Activated naive CD4-positive, alpha-beta T cell treated with Interleukin-2 at 50 U/mL for 16 hours (primary cell): ENCODE measurements at places on chromosomes 16 and 17.

GRCh38 chr16:53769787-53770186 lies 65.8 kb downstream of the FTO start:
- no peak for DNase-seq

DNA sequence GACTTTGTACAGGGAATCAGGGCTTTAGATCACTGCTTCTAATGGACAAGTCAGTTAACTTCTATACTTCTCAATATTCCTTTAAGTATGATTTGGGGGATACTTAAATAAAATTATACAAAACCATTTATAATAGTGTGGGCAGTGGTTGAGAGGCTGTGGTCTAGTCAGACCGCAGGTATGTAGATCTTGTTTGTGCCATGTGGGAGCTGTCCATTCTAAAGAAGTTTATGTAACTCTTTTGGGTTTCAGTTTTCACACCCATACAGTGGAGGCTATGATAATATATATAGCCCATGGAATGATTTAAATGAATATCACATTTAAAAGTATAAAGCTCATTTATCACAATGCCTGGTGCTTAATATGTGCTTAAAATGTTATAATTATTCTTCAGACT lies 654.3 kb upstream of the KIF2B start:
- no peak for DNase-seq

DNA sequence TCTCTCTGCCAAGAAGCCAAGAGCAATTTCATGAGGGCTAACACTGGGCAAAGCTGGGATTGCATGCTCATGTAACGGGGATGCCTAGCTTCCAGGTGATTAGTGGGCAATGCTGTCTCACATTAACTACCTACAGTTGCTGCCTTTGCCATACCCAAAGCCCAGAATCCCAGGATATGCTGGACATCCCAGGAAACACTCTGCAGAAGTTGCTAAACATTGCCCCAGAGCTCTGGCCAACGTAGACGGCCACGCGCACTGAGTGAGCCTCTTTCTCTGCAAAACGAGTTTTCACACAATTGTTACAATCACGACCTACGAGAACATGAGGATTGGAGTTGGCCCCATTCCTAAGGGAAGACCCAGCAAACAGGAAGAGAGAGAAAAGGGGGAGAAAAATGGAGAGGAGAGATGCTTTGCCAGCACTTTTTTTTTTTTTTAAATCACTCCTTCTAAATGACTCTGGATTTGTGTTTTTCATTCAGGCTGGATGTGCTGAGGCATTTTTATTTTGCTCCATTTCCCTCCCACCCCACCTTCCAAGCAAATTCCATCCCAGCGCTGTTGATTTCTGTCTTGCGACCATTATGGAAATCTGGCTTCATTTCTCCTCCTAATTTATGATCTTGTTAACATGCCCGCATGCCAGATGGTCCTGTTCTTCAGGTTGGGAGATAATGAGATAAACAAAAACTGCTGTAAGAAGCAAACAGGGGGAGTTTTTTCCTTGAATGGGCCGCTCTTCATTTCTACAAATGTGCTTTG lies 112.8 kb upstream of the DNAH9 start:
- DNase-seq, result no peak

GRCh38 chr17:28719021-28719433 lies 758 bp upstream of the RPL23A start:
- no peak for DNase-seq

- DNase-seq, result no peak
These were observed 1.8 kb upstream of the NEUROD2 start for GRCh38 chr17:39609416-39610025.

DNA sequence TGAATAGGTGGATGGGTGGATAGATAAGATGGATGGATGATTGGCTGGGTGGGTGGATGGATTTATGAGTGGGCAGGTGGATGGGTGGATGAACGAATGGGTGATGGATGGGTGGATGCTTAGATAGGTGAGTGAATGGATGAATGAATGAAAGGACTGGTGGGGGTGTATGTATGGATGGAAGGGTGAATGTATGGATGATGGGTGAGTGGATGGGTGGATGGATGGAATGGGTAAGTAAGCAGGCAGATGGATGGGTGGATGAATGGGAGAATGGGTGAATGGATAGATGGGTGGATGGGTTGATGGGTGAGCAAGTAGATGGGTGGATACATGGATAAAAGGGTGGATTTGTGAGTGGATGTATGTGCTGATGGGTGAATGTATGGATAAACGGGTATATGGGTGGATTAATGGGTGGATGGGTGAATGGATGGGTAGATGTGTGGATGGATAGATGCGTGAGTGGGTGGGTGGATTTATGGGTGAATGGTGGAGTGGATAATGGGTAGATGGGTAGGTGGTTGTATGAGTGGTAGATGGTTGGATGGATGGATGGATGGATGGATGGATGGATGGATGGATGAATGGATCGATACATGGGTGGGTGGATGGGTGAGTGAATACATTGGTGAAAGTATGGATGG lies 682.6 kb downstream of the HS3ST4 start:
- no peak for DNase-seq

- DNase-seq, result no peak
These were observed 712 bp upstream of the SPECC1 start for GRCh38 chr17:20008242-20009051.

DNA sequence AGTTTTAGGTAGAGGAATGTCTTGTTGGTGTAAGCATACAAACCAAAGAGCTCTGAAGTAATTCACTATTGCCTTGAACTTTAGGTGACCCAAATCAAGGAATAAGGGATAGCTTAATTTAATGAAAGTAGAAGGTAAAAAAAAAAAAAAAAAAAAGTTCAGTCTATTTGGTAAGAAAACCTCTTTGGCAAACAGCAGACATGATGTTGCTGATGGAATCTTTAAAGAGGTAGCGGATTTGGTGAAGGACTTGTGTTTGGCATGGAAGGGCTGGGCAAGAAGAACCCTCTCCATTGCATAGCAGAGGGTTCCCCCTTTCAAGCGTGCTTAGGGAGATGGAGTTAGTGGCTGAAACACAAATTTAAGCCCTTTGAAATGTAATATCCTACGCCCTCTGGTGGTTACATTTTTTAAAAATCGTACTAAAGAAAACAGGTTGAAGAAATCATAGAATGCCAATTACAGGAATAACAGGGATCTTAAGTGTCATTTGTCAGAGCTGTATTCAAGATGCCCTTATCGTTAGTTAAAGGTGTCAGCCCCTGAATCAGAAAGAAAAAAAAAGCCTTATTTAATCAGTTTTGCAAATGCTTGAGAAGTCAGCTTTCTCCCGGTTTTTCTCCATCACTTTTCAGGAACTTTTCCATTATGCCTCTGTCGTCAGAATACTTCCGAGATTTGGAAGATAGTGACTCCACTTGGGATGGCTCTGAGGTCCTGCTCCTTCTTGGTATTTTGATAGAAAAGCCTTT lies 383.1 kb downstream of the KCNJ2 start:
- DNase-seq, result no peak

DNA sequence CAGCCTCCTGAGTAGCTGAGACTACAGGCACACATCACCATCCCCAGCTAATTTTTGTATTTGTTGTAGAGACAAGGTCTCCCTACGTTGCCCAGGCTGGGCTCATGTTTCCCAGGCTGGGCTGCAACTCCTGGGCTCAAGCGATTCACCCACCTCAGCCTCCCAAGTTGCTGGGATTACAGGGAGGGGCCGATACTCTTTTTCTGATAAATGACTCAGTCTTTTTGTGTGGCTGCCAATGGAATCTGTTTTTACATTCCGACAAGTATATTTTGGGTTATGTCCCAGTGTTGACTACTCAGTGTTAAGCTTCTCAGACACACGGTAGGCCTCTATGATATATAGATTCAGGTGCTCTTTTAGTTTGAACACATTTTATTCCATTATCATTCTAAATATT lies 58.1 kb downstream of the SLFN11 start:
- no peak for DNase-seq

GRCh38 chr17:49260011-49260816 lies 29.6 kb upstream of the PHOSPHO1 start:
- DNase-seq, result peak; percentile 61

- DNase-seq, result peak; percentile 61
These were observed 565 bp downstream of the WDR45B start for GRCh38 chr17:82647593-82648164.

- peak; percentile 81 for DNase-seq
These were observed 4.2 kb downstream of the SOCS1 start for GRCh38 chr16:11251525-11252481.

GRCh38 chr16:8849411-8850011 lies 19.3 kb downstream of the CARHSP1 start:
- no peak for DNase-seq

GRCh38 chr17:6936370-6937028 lies 59.4 kb upstream of the ALOX12 start:
- peak; percentile 4 for DNase-seq

GRCh38 chr16:1821861-1822611 lies 4.6 kb downstream of the HAGH start:
- no peak for DNase-seq

DNA sequence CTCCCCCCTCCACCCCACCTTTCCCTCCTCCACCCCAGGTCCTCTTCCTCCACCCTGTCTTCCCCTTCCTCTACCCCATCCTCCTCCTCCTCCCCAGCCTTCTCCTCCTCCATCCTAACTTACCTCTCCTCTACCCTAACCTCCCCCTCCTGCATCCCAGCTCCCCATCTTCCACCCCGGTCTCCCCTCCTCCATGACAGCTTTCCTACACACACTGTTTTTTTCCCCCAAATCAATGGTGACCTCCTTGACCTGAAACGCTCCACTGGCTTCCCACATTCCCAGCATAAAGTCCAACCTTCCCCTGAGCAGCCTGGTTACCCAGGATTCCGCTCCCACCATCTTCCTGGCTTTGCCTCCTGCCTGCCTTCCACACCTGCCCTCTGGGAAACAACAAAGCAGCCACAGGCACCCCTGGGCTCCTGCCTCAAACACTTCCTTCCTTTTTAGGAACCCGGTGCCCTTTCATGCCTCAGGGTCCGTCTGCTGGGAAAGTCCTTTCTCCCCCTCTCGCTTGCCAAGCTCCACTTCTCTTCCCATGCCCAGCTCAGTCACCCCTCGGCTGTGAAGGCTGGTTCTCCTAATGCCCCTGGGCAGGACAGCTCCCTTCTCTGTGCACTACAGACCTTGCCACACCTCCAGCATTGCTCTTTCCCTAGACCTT lies 2.1 kb downstream of the RGS9 start:
- DNase-seq, result no peak

DNA sequence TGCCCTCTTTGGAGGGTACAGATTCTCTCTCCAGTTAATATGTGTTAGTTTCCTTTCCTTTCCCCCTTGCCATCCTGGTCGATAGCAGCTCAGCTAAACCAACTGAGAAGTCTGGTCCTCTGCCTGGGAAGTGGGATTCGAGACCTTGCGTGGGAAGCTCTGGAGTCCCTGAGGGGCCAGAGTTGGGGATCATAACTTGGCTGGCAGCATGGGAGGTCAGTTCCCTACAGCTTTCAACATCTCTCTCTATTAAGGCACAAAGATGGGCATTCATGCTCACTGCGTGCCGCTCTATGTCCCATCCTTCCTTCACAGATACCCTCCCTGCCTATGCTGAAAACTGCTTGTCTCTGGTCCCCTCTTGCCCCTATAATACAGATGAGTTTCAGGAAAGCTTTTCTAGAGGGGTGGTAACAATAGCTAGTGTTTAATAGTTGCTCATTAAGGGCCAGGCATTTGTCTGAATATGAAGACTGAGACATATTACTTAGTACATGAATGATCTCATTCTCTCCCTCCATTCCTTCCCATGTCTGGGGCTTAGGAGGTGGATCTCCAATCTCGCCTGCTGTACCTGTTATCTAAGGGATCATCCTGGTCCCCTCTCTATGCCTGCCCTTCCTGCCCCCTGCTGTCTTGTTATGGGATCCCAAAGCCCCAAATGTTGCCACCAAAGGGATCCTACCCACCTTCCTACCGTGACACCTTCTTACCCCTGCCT lies 10.8 kb downstream of the THRA start:
- no peak for DNase-seq

DNA sequence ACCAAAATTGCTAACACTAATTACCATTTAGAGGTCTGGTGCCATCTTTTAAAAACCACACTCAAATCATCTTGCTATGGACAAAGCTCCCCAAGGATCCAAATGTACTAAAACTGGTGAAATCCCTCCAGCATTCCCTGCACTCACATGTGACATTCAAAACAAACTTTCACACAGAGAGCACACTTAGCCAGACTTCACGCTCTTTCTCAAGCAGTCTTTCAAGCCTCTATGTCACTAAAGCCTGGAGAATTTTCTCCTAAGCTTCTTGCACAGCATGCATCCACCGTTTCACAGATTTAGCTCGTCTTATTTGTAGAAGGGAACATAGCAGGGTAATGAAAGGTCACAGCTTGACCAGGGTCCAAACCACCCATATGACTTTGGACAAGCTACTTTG lies 19.3 kb downstream of the CMTM3 start:
- no peak for DNase-seq

- no peak for DNase-seq
These were observed 3.9 kb upstream of the AATK start for GRCh38 chr17:81169870-81170309.

- no peak for DNase-seq
These were observed 1469.8 kb downstream of the CDH11 start for GRCh38 chr16:63652091-63652490.

- DNase-seq, result no peak
These were observed 357.9 kb upstream of the ZFHX3 start for GRCh38 chr16:73405851-73406250.

DNA sequence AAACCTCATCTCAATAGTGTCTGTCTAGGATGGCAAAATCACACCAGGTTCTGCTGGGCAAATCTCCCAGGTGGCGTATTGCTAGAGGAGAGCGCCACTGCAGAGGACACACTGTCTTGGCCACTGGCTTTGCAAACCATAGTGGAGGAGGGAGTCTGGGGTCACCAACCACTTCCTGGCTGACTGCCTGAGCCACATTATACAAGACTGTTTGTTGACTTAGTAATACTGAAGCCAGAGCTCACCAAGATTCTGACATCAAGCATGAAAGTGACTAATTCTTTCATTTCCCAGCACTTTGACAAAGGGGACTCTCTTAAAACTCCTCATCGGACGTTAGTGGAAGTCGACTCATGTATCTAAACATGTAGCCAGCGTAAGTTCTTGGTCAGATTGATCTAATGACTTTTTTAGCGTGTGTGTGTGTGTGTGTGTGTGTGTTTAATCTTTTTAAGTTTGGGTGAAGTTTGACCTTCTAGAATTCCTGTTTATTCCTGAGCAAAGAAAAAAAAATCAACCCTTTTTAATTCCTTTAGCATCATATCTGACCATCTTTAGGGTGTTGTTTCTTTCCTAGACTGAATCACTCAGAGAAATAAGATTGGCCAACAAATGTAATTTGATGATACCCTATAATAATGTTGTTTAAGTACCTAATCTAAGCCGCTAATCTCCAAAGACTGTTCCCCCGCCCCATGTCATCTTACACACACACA lies 13.7 kb downstream of the PITPNC1 start:
- DNase-seq, result peak; percentile 73

GRCh38 chr17:83077411-83077810 lies 2.0 kb upstream of the METRNL start:
- no peak for DNase-seq
